Inflammatory macrophage treated with lipopolysaccharide for 1 hour (primary cell): ENCODE measurements at places on chromosomes 5 and 9.
A peak's percentile ranks its signal among the peaks of the same experiment; 100 is the strongest.

- peak; percentile 49 for DNase-seq
Measured at GRCh38 chr5:119049824-119050449, 20.9 kb upstream of the DMXL1 start.

DNA sequence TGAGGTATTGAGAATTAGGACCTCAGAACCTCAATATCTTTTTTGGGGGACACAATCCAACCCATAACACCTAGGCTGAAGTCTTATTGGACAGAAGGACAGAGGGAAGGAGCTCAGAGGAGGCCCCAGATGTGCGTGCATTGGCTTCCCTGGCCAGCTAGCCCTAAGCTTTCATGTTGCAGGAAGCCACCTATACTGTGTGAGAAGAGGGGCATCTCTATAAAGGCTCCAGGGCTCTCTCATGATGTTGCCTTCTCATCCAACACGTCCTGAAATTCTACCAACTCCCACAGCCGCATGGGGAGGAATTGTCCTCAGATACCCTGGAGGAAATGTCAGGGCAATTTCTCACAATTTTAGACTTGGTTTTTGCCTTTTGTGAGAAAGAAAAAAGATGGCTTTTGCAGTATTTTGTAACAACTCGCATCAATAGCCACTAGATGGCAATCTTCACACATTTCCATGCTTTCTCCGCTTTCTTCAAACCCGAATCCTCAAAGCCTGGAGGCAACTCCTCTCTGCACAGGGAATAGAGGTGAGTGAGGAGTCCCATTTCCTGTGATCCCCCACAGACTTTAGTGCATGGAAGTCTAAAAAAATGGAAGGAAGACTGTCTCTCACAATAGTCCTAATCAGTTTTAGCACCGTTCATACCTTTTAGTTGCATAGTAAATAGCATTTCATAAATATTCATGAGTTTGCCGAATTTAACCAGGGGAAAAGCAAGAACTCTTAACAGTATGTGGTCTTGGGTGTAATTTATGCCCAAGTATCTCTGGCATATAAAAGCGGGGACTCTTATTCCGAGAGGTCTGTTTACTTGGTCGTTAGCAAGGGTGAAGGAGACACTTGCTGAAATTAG, 7.4 kb upstream of the PPP3R2 start:
- peak; percentile 21 for DNase-seq

DNA sequence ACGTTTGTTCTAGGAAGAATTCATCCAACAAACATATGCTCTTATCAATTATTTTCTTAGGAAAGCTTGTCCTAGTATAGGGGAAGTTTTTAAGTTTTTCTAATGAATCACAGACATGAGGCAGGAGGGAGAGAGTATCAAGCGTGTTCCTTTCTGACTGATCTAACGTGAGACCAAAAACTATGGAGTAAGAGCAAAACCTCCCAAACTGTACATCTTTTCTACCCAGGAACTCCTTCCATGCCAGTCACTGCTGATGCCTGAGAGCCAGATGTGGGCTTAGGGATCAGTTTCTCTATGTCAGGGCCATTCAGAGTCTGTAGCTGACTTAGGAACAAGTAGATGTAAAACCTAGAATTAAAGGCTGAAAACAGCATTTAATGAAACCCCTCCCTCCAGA, 51.7 kb upstream of the NFIB start:
- DNase-seq: no peak

GRCh38 chr5:112013660-112014059, 256.7 kb upstream of the NREP start:
- no peak for DNase-seq

- DNase-seq: no peak
Measured at GRCh38 chr5:1121891-1122290, 10.0 kb upstream of the SLC12A7 start.

- no peak for DNase-seq
Measured at GRCh38 chr5:153159616-153160015, 330.9 kb upstream of the GRIA1 start.

GRCh38 chr9:114787781-114788498, 17.9 kb downstream of the TNFSF15 start:
- DNase-seq: no peak

- no peak for DNase-seq
Measured at GRCh38 chr5:61159070-61159469, 3.2 kb downstream of the SMIM15 start.
